Thoracic aorta endothelial cell (primary cell): ENCODE measurements at places on chromosomes 11 and 22. TPM values are rescaled to one million over a fixed set of nuclear protein-coding genes. Genes with fewer than 3 reads are reported as not detected.

Gene OR6M1
- not detected in 2 replicates for total RNA-seq

Gene MS4A4E
- total RNA-seq: not detected in 2 replicates

Gene OR6A2
- total RNA-seq: 0.43 and 0.66 TPM in 2 replicates

Gene HEPN1
- total RNA-seq: 0.13 TPM in 1 of 2 replicates, not detected in the other
